ENCODE measurements at places on chromosomes 3 and 15.

- no peak for DNase-seq
These were observed 183.6 kb downstream of the ANXA2 start for GRCh38 chr15:60214201-60214600.

- DNase-seq = no peak
These were observed 14.9 kb upstream of the ULK3 start for GRCh38 chr15:74857671-74858368.

GRCh38 chr3:13093687-13094086 is 20.5 kb upstream of the IQSEC1 start:
- no peak for DNase-seq

- no peak for DNase-seq
These were observed 3.3 kb upstream of the ABHD5 start for GRCh38 chr3:43687499-43687811.

GRCh38 chr3:156680243-156680914 is 6.0 kb downstream of the TIPARP start:
- no peak for DNase-seq
